Right ventricle myocardium inferior (tissue), 1 donor: ENCODE measurements at places on chromosomes 13 and 19. TPM values are rescaled to one million over a fixed set of nuclear protein-coding genes. Genes with fewer than 3 reads are reported as not detected.

DNA sequence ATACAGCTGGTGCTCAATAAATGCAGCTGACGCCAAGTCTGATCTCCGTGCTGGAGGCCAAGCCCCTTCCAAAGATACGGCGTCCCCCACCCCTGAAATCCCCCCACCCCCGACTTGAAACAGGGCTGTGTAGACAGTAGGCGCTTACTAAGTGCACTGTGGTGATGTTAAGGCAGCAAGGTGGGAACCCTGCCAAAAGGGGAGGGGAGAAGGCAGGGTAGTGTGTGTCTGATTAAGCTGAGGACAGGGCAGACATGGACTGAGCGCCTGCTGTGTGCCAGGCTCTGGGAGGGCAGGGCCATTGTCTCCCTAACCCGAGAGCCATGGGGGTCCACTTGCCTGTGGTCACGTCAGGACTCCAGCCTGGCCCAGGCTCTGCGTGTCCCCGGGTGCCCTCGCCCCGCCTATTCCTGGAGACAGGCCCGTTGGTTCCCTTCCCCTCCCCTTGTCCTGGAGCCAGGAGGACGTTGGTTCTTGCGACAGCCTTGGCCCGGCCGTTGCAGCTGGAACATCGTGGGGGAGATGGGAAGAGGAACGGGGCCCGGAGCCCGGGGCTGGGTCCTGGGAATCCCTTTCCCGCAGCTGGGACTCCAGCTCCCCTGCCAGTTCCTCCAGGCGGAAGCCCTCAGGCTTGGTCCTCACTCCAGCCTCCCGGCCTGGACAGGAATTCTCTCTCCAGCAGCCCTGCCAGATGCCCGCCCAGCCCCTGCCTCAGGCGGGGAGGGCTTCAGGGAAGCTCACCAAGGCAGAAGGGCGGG, 1.7 kb upstream of the ELANE start:
- DNase-seq, result peak; percentile 95

DNA sequence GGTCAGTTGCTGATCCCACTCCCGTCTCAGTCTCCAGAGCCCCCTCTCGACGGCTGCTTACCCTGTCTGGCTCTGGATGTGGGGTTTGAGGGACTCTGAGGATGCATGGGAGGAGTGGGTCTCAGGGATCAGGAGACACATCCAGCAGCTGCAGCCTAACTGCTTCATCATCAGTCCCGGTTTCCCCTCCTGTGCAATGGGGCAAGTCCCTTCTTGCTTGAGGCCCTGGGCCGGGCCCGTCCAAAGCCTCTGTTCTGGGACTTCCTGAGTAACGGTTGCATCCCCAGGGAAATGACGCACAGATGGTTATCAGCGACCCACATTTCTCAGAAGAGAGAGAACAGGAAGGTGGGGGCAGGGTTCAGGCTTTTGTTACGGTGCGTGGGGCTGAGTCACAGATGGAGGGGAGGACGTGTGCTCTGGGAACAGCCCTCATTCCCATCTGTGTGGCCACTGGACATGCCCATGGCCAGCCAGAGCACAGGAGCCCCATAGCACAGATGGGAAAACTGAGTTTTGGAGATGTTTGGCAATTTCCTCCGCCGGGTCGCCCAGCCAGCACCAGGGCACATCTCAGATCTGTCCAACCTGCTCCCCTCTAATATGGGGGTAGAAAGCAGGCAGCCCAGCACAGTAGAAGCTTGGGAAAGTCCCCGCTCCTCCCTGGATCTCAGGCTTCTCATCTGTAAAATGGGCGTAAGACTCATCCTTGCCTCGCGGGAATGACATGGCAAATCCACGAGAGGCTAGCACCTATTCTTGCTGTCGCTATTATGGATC, 19.3 kb downstream of the GNA15 start:
- peak; percentile 83 for DNase-seq

Gene SGTA
- 64.3 TPM for total RNA-seq

Gene PRR36
- total RNA-seq, result not detected

Gene FLT1
- total RNA-seq, result 41.0 TPM
